Sciatic nerve (tissue), 2 donors: ENCODE measurements at places on chromosomes 1 and 21.

DNA sequence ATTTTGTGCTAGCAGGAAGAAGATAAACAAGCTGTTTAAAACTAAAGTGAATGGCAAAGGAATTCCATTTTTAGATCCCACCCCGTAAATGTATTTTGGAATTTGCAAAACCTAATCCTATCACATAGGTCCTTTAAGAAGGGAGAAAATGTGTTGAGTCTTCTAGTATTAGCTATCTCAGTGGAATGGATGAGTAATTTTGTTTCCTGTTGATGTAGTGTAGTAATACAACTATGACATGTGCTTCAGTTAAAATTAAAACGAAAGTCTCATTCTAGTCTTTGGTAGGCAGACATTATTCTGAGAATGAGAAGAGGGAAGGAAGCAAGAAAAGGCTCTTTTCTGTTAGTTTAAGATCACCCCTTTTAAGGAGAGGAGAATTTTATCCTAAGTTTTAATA lies 265.9 kb upstream of the C1orf105 start:
- DNase-seq = no peak

GRCh38 chr1:119489201-119489600 lies 17.8 kb upstream of the HSD3B1 start:
- DNase-seq = no peak

DNA sequence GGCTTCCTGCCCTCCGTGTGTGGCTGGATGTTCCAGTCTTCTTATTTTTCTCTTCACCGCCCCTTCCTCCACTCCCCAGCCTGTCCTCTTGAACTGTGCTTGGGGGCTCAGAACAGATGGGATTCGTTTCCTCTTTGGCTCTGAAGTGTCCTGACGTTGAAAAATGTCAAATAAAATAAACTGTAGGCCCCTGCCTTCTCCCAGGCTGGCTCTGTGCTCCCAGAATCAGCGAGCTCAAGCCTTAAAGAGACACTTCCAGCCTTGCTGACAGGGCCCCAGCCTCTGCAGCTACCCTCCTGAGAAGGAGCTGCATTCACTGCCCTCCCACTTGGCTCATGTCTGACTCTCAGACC lies 104.2 kb upstream of the IPO9 start:
- DNase-seq = no peak

GRCh38 chr21:31609081-31609480 lies 50.4 kb upstream of the SOD1 start:
- DNase-seq = no peak

- DNase-seq = no peak
These were observed 40.2 kb downstream of the RGS2 start for GRCh38 chr1:192849011-192849410.

DNA sequence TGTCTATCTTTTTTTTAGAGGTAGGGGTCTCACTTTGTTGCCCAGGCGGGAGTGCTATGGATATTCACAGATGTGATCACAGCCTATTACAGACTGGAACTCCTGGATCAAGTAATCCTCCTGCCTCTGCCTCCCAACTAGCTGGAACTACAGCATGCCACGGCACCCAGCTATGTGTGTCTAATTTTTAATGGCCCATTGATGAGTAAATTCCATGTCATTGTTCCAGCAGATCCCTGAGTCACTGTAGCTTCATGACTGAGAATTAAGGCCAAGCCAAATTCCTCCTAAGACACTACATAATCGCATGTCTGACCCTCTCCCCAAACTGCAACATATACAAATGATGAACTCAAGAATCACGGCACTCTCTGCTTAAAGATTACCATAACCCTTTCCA lies 84.2 kb upstream of the RGS2 start:
- DNase-seq = no peak

- DNase-seq = no peak
These were observed 7.7 kb downstream of the SHISAL2A start for GRCh38 chr1:52640697-52641096.
